T-helper 1 cell treated with Interleukin-12 subunit alpha and Interleukin-12 subunit beta and Interleukin-4 antibody, amounts not matched to agents 30 ng/mL and 1 ng/mL, for 36 hours (primary cell): ENCODE measurements at places on chromosomes 2 and 18. TPM values are rescaled to one million over a fixed set of nuclear protein-coding genes. Genes with fewer than 3 reads are reported as not detected.

Gene TFCP2L1
- total RNA-seq: not detected in 2 replicates

Gene LHCGR
- not detected in 2 replicates for total RNA-seq

Gene STPG4
- 0.22 TPM in 1 of 2 replicates, not detected in the other for total RNA-seq

Gene PSTPIP2
- total RNA-seq: 13.8 and 14.2 TPM in 2 replicates

Gene DES
- total RNA-seq: not detected in 2 replicates

Gene OTOS
- not detected in 2 replicates for total RNA-seq

Gene FAM161A
- 2.3 and 2.5 TPM in 2 replicates for total RNA-seq

Gene SP5
- 0.12 and 0.17 TPM in 2 replicates for total RNA-seq

Gene KCNE4
- total RNA-seq: not detected in 2 replicates

Gene TBR1
- 0.05 and 0.10 TPM in 2 replicates for total RNA-seq

Gene ANTXR1
- total RNA-seq: 0.07 and 0.15 TPM in 2 replicates

Gene EN1
- total RNA-seq: not detected in 2 replicates

Gene LRRFIP1
- total RNA-seq: 211 and 217 TPM in 2 replicates

Gene ATF2
- 62.4 and 65.0 TPM in 2 replicates for total RNA-seq

Gene FAM110C
- 5.6 and 6.6 TPM in 2 replicates for total RNA-seq

Gene CLASP1
- 68.8 and 76.0 TPM in 2 replicates for total RNA-seq

Gene TLX2
- 1.2 and 1.6 TPM in 2 replicates for total RNA-seq

Gene ABCB11
- total RNA-seq: 0.05 TPM in 1 of 2 replicates, not detected in the other

Gene SLC9A4
- total RNA-seq: 0.15 and 0.20 TPM in 2 replicates

Gene CCDC68
- total RNA-seq: not detected in 2 replicates

Gene GALR1
- not detected in 2 replicates for total RNA-seq

Gene POTEJ
- total RNA-seq: not detected in 2 replicates

Gene G6PC2
- not detected in 2 replicates for total RNA-seq

Gene CRYGD
- not detected in 2 replicates for total RNA-seq

Gene WDR12
- total RNA-seq: 69.0 and 77.5 TPM in 2 replicates

Gene CNTNAP5
- total RNA-seq: not detected in 2 replicates

Gene RAMP1
- total RNA-seq: 11.8 and 15.0 TPM in 2 replicates

Gene SPAG16
- total RNA-seq: 6.5 and 9.0 TPM in 2 replicates

Gene PLGLB1
- 1.8 and 4.0 TPM in 2 replicates for total RNA-seq

Gene CDK15
- not detected in 2 replicates for total RNA-seq

Gene FRZB
- not detected in 2 replicates for total RNA-seq

Gene OR6B3
- not detected in 2 replicates for total RNA-seq

Gene CD226
- total RNA-seq: 121 and 125 TPM in 2 replicates

Gene CRYBA2
- not detected in 2 replicates for total RNA-seq

Gene PRKAG3
- not detected in 2 replicates for total RNA-seq

Gene CHST10
- total RNA-seq: 4.2 TPM in 2 replicates

Gene PIEZO2
- not detected in 2 replicates for total RNA-seq

Gene DHRS9
- 0.12 TPM in 1 of 2 replicates, not detected in the other for total RNA-seq

Gene BCL11A
- total RNA-seq: not detected in 2 replicates

Gene REG3G
- total RNA-seq: not detected in 2 replicates

Gene GRB14
- total RNA-seq: not detected in 2 replicates

Gene DCC
- total RNA-seq: not detected in 2 replicates

Gene POTEI
- total RNA-seq: not detected in 2 replicates

Gene MYCN
- not detected in 2 replicates for total RNA-seq

Gene KIF1A
- 0.17 and 0.42 TPM in 2 replicates for total RNA-seq

Gene DOK1
- 47.5 and 51.8 TPM in 2 replicates for total RNA-seq
